CD8-positive, alpha-beta T cell (primary cell): ENCODE measurements at places on chromosomes 3 and 15.

DNA sequence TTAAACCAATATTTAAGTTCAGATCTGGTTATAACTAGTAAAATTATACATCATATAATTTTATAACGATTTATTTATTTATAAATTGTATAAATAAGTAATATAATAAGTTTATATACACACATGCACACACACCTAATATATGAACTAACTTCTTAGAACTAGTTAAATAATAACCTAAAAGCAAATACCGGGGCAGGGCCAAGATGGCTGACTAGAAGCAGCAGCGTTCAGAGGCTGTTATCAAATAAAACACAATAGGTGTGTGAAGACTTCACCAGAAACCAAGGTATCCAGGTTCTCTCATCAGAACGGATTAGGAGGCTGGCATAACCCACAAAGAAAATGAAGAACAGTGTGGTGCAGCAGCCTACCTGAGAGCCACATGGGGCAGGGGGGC, 653.6 kb upstream of the CBLB start:
- no peak for DNase-seq

GRCh38 chr15:31069360-31070000, 32.0 kb downstream of the TRPM1 start:
- DNase-seq: no peak

- DNase-seq: no peak
These were observed 72.2 kb upstream of the ADPGK start for GRCh38 chr15:72855791-72856190.

DNA sequence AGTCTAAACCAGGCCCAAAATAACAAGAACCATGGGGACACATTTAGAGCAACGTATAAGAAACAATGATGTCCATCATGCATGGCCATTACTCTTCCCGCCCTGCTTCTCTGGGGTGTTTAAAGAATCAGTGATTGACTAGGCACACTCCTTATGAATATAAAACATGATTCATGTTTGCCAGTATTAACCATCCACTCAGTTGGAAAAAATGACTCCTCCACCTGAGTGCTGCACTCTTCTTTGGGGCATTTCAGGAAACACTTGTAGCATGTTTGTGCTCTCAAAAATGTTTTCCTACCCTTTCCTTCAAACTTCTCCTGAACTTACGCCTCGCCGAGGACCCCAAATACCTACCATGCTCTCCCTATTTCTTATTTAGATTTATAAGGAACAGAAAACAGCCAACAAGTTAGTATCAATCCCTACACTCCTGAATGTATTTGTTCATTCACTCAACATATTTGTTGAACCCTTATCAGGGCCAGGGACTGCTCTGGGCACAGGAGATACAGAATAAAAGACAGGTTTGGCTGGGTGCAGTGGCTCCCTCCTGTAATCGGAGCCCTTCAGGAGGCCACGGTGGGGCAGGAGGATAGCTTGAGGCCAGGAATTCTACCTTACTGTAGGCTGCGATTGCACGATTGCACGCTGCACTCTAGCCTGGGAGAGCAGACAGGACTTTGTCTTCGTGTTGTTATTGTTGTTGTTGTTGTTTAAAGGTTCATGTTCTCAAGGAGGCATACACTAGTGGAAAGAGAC, 137.0 kb downstream of the TMCO5A start:
- DNase-seq: no peak

DNA sequence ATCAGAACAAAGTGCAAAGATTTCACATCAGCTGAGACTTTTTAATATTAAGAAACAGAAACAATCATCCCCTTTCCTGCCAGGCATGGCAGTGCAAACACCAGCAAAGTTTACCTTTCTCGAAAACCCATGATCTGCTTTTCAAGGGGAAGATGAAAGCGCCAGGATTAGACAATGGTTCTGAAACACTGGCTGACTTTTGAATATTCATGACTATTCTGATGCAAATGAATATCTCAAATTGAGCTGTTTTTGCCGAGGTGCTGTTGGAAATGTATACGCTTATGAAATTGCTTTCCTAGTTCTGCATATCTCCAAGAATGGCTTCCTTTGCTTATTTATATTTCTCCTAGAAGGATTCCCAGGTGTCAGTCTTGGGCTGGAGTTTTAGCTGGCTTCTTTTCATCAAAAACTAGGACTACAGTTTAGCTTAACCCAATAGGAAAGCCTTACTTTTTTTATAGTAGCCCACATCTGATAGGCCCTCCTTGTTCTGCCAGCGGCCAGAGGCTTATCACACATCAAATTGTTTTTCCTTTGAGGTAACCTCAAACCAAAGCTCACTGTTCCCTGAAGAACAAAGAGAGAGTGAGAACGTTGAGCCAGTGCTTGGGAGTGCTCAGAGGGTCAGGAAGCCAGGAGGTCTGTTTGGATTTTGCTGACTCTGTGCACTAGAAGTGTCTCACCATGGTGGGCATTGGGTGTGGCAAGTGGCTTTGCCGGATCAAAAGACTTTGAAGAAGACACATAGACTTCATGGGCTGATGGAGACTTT, 74.0 kb upstream of the PLCL2 start:
- DNase-seq: no peak

DNA sequence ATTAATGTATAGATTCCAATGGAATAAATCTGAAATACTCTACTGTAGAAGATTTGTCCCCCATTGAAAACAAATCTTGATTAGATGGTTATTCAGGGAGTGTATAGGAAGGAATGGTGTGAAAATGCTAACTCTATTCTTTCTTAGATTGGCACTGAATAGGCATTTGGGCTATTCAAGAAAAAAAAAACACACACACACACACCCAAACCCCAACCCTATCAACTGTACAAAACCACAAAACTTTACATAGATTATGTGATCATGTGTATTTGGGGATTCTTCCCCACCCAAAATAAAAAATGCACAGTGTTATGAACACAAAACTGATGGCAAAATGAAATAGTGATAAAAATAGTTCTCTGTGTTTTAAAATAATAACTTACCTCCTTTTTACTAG, 61.8 kb downstream of the TIGIT start:
- no peak for DNase-seq

DNA sequence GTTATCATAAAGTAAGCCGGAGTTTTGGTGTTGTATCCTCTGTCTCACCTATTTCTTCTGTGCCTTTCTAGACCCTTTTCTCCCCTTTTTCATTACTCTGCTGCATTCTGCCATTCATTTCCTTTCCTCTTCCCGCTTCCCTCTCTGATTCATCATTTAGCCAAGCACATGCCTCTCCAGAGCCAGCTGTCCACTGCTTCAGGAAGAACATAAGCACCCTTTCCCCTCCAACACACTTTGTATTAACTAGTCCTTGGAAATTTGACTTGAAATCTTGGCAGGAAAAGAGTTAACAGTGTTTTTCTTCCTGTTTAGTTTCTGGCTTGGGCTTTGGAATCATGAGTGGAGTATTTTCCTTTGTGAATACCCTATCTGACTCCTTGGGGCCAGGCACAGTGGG, 9.7 kb downstream of the APH1B start:
- DNase-seq: no peak

DNA sequence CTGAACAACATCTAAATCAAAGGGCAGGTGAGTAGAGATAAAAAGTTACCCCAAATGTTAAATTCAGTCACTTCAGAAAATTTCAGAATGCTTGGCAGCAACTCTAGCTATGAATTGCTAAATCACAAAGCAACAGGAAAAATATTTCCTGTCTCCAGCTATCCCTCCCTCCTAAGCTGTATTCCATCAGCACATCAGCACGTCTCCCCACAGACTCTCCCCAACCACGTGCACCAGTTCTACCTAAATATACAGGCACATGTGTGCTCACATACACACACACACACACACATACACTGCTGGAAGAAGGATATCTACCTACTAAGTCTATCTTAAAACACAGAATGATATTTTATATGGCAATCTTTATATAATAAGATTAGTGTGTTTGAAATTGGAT, 177.1 kb upstream of the ARHGEF26 start:
- no peak for DNase-seq

DNA sequence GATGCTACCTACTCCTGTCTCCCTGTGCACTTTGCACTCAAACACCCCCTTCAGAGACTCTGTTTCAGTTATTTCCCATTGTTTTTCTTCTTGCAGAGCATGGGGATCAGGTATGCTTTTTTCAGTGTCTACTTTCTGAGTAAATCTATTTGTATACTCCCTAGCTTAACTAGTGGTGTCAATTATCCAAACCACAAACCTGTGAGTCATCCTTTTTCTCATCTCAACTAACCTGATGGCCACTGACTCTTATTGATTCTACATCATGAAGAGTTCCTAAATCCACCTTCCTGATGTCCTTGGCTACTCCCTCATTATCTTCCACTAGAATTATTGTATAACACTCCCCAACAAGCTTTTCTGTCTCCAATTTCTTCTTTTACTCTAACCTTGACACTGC, 68.0 kb downstream of the DIPK2A start:
- no peak for DNase-seq

DNA sequence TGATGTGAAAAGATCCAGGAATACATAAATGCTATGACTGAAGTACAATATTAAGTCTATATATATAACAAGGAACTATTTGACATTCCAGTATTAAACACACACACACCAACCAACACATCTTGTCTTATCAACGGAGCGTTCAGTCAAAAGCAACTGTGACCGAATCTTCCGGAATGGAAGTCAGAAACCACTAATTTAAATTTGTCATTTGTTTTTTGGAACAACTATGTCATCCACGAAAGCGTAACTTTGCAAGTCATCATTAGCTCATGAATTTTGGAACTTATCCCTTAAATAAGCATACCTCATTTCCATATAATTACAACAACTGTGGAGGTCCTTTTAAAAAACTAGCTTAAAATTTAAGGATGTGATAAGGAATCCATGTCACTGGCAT, 5.0 kb downstream of the ZNF385D start:
- DNase-seq: no peak

- DNase-seq: no peak
These were observed 4.7 kb downstream of the LTF start for GRCh38 chr3:46460051-46460450.

- DNase-seq: no peak
These were observed 34.5 kb downstream of the USP3 start for GRCh38 chr15:63538876-63539275.

DNA sequence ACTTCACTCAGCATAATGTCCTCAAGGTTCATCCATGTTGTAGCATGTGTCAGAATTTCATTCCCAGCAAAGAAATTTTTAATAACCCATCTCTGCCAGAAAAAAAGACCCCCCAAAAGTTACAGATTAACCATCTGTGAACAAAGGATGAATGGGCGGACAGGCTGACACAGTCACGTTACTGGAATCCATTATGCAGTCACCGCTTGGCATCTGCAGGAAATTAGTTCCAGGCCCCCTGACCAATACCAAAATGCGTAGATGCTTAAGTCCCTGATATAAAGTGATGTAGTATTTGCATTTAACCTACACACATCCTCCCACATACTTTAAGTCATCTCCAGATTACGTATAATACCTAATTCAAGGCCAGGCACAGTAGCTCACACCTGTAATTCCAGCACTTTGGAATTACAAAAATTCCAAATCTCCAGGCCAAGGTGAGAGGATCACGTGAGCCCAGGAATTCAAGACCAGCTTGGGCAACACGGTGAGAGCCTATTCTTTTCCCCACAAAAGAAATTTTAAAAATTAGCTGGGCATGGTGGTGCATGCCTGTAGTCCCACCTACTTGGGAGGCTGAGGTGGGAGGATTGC, 1.5 kb upstream of the SLC12A8 start:
- no peak for DNase-seq

- no peak for DNase-seq
These were observed 416.7 kb upstream of the SEMA6D start for GRCh38 chr15:47300596-47300995.

GRCh38 chr3:193928354-193929209, 207.4 kb upstream of the HES1 start:
- DNase-seq: no peak

GRCh38 chr3:8732413-8732812, 1.2 kb upstream of the CAV3 start:
- DNase-seq: no peak

- DNase-seq: no peak
These were observed 100.8 kb downstream of the CCNL1 start for GRCh38 chr3:157059181-157059580.

DNA sequence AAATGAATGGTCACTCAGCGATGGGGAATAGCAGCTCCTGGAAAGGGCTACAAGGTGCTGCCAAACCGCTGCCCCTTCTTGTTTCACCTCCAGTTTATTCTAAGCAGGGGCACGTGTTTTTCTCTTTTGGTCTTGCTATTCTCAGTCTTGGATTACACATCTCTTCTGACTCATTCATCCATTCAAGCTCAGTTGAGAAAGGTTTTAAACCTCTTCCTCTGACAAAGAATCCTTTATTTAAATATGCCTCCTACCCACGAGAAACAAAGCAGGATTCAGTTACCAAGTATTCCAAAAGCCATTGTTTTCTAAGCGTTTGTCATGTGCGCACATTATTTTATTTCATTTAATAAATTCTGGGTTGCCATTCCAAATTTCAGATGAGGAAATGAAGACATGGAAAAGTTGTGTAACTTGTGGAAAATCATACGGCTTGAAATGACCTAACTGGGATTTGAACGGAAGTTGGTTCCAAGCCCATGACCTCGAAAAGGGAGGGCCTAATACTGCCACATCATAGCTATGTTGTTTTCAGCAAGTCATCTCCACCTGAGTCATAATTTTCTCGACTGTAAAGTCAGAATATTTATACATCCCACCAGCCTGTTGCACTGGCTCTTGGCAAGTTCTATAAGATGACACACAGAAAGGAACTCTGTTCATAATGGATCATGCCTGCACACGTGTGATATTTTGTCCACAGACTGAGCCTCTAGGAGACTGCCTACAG, 292.0 kb upstream of the SLCO3A1 start:
- no peak for DNase-seq

GRCh38 chr3:4674216-4674615, 181.1 kb downstream of the ITPR1 start:
- no peak for DNase-seq

DNA sequence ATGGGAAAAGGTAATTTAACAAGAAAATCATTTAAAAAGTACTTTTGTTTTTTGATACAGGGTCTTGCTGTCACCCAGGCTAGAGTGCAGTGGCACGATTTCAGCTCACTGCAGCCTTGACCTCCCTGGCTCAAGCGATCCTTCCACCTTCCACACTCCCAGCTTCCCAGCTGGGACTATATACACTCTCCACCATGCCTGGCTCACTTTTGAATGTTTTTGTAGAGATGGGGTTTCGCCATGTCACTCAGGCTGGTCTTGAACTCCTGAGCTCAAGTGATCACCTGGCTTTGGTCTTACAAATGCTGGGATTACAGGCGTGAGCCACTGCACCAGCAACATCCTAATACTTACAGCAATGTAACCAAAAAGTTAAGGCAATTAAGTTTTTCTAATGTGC, 3.5 kb upstream of the ZBTB11 start:
- no peak for DNase-seq

DNA sequence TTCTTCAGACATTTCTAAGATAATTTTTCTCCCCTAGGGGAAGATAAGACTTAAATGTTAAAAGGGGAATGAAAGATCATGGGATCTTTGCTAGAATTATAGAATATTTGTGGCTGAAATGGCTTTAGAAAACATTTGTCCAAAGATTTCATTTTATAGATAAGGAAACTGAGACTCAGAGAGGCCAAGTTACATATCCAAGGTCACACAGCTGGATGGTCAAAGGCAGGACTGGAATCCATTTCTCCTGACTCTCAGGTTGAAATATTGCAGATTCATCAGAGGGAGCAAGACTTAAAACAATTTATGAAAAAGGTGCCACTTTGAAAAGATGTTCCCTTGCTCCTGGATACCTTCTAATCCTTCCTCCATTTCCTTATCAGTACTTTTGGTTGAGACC, 19.5 kb upstream of the LEKR1 start:
- DNase-seq: no peak

GRCh38 chr3:136330900-136331299, 80.8 kb downstream of the PCCB start:
- DNase-seq: no peak
